ENCODE measurements at places on chromosomes 5 and 9.

- DNase-seq, result no peak
Observed at GRCh38 chr5:12704955-12705354, 800.7 kb upstream of the CTNND2 start.

GRCh38 chr9:4137681-4138099 is 162.2 kb downstream of the GLIS3 start:
- DNase-seq, result peak; percentile 7

GRCh38 chr5:52283221-52283620 is 504.5 kb upstream of the ITGA1 start:
- no peak for DNase-seq

- no peak for DNase-seq
Observed at GRCh38 chr9:133137451-133138231, 16.6 kb upstream of the RALGDS start.

DNA sequence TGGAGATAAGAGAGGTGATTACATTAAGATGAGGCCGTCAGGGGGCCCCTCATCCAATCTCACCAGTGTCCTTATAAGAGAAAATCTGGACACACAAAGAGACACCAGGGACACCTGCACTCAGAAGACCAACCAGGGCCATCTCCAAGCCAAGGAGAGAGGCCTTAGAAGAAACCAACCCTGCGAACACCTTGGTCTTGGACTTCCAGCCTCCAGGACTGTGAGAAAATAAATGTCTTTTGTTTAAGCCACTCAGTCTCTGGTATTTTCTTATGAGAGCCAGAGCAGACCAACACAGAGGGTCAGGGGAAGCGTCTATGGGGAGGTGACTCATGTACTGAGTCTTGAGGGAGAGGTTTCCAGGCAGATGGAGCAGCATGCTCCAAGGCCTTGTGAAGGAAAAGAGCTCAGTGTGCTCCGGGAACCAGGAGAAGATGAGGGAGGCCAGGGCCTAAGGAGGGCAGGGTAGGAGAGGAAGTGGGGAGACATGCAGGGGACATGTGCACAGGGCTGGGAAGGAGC is 5.4 kb downstream of the PHYKPL start:
- DNase-seq, result no peak

GRCh38 chr5:28403846-28404245 is 1365.5 kb upstream of the CDH9 start:
- DNase-seq, result no peak

DNA sequence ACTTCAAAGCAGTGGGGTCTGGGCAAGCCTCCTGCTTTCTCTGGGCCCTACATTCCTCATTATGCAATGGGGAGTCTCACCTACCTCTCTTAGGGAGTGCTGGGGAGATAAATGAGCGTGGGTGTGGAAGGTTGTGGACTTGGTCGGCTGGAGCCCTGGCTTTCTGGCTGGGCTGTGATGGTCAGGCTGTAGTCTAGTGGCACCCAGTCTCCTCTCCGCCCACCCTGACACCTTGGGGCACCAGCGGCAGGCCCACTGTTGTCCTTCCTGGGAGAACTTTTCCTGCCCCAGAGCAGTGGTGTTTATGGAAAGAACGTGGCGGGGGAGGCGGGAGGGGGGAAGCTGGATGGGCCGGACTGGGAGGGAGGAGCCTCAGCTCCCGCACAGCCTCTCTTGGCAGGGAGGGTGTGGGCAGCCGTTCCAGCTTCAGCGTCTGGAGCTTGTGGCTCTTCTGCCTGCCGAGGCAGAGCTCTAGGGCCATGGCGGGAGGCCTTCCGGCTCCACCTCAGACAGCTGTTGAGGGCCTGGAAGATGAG is 4.1 kb downstream of the PTGS1 start:
- peak; percentile 35 for DNase-seq

GRCh38 chr9:78295177-78295575 is 1.7 kb upstream of the PSAT1 start:
- no peak for DNase-seq

DNA sequence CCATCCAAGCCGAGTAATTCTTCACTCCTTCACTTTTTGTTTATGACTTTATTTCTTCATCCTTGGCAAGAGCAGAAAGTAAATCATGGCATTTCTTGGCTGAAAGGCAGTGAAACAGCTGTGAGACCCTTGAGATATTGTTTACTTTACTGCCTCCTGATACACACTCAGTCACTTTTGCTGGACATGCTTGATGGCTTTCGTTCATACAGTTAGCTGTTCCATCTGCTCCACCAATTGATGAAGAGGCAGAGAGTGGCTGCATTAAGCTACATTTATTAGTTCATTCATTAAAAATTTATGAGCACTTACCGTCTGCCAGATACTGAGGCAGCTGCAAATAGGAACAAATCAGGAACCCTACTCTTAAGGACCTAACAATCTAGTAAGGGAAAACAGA is 184.4 kb upstream of the OR13F1 start:
- no peak for DNase-seq

- DNase-seq, result no peak
Observed at GRCh38 chr9:130244548-130245165, 20.9 kb upstream of the HMCN2 start.

- DNase-seq, result peak; percentile 13
Observed at GRCh38 chr9:106718936-106719335, 144.0 kb upstream of the ZNF462 start.

DNA sequence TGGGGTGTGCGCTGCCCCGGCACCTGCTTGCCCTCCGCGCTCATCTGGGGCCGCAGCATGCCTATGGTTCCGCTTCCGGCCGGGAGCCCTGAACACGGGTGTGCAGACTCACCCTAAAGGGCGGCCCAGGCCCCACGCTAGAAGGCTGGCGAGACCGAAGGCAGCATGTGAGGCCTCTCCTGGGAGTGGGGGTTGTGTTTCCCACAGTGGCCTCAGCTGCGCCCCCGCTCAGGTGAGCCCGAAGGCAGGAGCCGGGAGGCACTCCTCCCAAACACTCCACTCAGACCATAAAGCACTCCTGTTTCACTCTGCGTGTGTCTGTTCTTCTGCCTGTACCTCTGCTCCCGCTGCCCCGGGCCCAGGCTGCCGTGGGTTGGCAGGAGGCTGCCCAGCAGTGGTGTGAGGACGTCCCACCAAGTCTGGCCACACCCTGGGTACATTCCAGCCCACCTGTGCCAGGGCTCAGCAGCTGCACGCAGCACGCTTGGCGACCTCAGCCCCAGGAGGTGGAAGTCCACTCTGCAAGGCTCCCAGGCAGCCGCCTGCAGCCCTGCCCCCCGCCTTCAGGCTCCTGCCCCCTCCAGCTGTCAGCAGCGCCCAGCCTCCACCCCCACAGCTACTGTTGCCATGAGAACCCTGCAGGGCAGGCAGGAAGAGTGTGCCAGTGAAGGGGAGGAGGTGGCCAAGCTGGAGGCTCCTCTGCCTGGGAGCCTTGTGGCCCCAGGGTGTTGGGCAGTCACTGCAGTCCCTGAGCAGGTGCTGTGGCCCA is 1.2 kb upstream of the AJM1 start:
- peak; percentile 23 for DNase-seq

DNA sequence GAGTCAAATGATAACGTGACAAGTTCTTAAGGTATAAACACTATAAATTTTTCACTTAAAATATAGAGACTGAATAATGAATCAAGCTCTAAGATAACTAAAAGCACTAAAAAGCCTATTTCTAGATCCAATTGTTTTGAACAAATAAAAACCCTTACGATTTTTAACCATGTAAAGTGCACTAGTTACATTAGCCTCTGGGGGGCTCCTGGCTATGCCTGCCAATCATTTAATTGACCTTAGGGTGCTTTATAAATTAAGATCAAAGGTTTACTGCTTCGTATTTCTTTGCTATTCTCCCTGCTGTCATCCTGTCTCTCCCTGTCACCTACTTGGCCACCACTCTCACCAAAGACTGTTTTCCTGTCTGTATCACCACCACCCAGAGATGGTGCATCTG is 133.4 kb downstream of the ESM1 start:
- DNase-seq, result no peak

DNA sequence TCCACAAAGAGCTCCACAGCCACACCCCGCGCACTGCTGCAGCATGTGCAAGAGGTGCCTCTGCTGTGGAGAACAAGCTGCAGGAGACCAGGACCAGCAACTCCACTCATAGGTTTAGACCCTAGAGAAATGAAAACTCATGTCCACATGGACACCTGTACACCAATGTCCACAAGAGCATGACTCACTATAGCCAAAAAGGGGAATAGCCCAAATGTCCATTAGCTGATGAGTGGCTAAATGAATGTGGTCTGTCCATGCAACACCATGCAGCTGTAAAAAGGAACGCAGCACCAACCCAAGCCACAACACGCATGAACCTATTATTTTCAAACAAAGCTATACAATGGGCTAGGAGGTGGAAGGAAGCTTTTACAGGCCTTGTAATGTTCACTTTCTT is 18.1 kb downstream of the DYNC2I2 start:
- DNase-seq, result no peak

Measured in COLO829 (cell line).